ENCODE measurements at places on chromosomes 7 and 10.

DNA sequence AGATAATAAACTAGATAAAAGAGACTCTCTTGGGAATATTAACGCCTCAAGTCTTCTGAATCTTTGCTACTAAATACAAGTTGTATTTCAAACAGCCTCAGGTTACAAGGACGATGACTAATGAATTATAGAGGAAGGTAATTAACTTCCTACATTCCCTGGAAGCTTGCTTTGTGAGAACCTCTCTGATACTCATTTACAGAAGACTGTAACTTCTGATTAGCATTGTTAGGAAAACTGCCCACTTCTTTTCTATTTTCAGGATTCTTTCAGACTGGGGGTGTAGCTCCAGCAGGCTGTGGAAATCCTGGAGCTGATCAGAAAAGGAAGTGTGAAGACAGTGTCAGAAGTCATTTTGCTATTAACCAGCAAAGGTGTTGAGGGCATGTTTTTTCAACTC lies 316.7 kb upstream of the NPSR1 start:
- DNase-seq = no peak

DNA sequence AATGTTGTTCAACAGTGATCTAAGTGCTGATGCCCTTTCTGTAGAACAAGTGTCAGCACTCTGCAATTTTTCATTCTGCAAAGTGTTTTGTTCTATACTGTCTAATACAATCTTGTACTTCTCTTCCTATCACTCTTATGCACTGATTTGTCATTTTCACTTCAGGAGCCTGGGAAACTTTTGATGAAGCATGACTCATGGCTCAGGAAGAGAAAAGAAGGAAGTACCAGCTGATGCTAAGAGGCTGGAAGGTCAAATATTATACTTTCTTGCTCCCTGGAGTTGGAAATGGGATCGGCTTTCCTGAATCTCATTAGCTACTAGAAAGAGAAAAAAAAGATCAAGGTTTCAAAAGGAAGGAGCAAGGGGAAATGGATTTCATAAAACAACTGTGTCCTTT lies 45.8 kb downstream of the DGKI start:
- DNase-seq = no peak

GRCh38 chr7:76003351-76003750 lies 9.0 kb upstream of the TMEM120A start:
- DNase-seq = no peak

DNA sequence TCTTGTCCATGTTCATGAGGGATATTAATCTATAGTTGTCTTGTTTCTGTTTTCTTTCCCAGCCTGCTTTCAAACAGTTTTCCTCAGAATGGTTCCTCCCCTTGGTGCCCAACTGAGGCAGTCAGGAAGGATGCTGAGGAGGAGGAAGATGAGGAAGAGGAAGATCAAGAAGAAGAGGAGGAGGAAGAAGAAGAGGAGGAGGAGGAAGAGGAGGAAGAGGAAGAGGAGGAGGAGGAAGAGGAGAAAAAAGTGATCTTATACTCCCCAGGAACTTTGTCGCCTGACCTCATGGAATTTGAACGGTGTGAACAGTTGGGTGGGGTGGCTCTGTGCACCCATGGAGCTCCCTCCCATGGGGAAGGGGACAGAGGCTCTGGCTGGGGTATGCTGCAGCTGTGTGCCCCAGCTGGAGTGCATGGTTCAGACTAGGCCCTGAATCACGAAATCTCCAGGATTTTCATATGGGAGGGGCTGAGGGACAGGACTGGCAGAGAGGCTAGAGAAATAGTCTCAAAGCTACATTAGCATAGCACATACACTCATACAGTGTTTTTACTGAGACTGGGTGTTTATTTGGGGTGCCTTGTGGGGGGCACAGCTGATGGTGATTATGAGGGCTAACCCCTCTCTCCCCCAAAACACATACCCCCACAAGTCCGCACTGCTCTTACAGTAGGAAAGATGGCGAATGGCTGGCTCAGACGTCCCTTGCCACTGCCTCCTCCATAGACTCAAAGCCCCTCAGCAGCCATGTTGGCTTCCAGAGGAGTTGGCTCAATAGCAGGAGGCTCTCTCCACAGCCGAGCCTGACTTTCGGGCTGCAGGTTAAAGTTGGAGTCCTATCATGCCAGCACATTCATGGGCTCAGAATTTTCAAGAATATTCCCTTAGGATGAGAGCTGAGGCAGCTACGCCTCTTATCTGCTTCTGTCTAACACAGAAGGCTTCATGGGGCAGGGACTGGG lies 11.9 kb downstream of the STRA8 start:
- no peak for DNase-seq

DNA sequence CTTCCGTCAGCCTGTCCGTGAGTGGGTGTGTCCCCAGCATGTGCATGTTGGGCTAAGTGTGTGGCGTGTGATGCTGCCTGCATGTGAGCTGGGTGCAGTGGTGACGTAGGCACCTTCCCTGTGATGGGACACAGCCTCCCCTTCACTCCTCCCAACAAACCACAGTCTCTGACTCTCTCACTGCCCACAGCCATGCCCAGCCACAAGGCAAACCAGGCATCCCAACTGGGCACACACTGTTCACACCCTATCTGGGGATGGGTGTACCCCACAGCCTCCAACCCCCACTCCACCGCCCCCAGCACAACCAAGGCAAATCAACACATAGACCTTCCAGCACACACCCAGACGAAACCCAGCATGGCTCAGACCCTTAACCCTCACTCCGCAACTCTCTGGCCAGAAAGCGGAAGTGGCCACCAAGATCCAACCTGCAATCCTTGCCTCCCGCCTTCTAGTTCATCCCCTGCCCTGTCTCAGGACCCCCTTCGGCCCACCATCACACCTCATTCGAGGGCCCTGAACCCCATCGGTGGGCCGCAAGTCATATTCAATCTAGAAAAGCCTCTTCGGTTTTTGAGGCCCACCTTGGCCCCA lies 10.4 kb downstream of the PSD start:
- no peak for DNase-seq

GRCh38 chr7:39453743-39454355 lies 112.4 kb upstream of the YAE1 start:
- peak; percentile 17 for DNase-seq

All from activated CD4-positive, alpha-beta T cell treated with anti-CD3 and anti-CD28 coated beads, Interleukin-2, amount 50 U/mL, for 4 hours (primary cell).